ENCODE measurements at places on chromosomes 12 and 14.

- no peak for DNase-seq
Measured at GRCh38 chr14:23042162-23042965, at the start of gene PSMB11. TSS of gene PSMB11 (plus strand) at chr14:23042212. CDS start at chr14:23042226, 14 bp downstream.

DNA sequence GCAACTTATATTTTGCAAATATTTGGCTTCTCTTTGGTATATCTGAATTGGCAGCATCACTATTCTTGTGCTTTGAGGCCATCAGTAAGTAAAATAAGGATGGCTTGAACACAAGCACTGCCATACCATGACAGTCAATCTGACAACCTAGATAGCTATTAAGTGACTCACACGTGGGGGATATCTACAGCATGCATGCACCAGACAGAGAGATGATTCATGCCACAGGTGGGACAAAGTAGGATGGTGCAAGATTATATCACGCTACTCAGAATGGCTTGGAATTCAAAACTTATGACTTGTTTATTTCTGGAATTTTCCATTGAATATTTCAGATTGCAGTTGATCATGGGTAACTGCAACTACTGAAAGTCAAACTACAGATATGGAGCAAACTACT is 675.6 kb upstream of the MDGA2 start:
- no peak for DNase-seq

- no peak for DNase-seq
Measured at GRCh38 chr12:132423251-132423819, 66.6 kb upstream of the FBRSL1 start.

GRCh38 chr12:54438517-54438916 is 19.5 kb upstream of the ITGA5 start:
- no peak for DNase-seq

GRCh38 chr12:88243982-88244381 is 101.9 kb downstream of the TMTC3 start:
- no peak for DNase-seq

- DNase-seq: no peak
Measured at GRCh38 chr12:109084425-109084824, 8.8 kb downstream of the ALKBH2 start.

- DNase-seq: no peak
Measured at GRCh38 chr12:131473741-131474709, 236.9 kb upstream of the SFSWAP start.

- DNase-seq: no peak
Measured at GRCh38 chr12:122420471-122421162, 1.9 kb downstream of the CLIP1 start.

GRCh38 chr14:96821501-96821900 is 24.3 kb downstream of the VRK1 start:
- DNase-seq: no peak

- peak; percentile 42 for DNase-seq
Measured at GRCh38 chr14:91154851-91155625, 41.2 kb downstream of the DGLUCY start.

DNA sequence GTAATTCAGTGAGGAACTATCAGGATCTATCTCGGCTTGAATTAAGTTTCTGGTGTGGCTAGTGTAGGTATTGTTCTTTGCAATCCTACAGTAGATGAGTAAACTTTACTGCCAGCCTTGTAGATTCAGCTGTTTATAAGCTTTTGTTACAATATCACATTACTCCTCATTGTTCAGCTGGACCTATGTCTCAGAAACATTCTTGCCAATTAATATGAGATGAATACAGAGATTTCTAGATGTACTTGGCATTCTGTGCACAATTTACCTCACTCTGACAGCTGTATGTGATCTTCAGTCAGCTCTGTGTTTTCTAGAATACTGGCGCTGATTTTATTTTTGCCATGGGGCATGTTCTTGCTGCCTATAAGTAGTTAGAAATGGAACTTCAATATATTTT is 55.7 kb downstream of the METTL25 start:
- no peak for DNase-seq

DNA sequence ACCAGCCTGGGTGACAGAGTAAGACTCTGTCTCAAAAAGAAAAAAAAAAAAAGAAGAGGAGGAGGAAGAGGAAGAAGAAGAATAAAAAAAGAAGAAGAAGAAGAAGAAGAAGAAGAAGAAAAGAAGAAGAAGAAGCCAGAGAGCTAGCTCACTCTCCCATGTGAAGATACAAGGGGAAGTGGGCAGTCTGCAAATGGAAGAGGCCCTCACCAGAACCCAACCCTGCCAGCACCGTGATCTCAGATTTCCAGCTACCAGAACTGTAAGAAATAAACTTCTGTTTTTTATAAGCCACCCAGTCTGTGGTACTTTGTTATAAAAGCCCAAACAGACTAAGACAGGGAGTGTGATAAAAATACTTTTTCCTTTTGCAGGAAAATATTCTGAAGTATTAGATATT is 130.7 kb downstream of the ETNK1 start:
- DNase-seq: no peak

DNA sequence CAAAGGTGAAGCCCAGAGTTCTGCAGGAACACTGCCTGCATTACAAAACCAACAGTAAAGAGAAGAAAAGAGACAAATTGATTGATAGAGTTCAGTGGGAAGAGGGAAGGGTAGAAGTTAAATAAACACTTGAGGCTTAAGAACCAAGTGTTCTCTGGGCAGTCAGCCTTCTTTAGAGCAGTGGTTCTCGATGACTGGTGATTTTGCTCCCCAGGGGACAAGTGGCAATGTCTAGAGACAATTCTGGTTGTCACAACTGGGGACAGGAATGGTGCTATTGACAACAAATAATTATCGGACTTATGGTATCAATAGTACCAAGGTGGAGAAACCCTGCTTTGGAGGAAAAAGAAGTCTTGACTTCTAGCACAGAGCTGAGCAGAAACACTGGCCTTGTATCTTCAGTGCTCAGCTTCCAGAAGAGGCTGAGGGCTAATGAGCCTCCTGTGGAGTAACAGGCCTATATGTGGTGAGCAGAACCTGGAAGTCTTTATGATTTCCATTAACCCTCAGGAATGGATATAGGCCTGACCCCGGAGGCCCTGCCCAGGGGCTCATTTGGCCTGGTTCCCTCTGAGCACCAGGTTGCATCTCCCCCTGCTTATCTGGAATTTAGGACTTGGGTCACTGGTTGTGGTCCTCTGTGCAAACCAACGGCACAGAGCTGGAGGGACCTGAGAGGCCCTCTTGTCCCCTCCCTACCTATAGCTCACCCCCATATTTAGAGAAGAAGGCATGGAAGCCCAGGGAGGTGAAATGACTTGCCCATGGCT is 204.6 kb upstream of the PWP1 start:
- no peak for DNase-seq

- no peak for DNase-seq
Measured at GRCh38 chr12:57736741-57737466, 1.6 kb downstream of the AGAP2 start.

- DNase-seq: no peak
Measured at GRCh38 chr14:104805941-104806624, 5.2 kb downstream of the ZBTB42 start.
